ENCODE measurements at places on chromosomes 3 and 15. TPM values are rescaled to one million over a fixed set of nuclear protein-coding genes. Genes with fewer than 3 reads are reported as not detected.

ZNF860 gene
- 5.9 TPM for total RNA-seq

RGMA gene
- 4.7 TPM for total RNA-seq

ITGA11 gene
- total RNA-seq, result 11.1 TPM

OSTN gene
- not detected for total RNA-seq

CTXN2 gene
- 0.06 TPM for total RNA-seq

EOMES gene
- total RNA-seq, result 1.3 TPM

TM2D3 gene
- 48.7 TPM for total RNA-seq

MAP1A gene
- total RNA-seq, result 9.3 TPM

ARNT2 gene
- total RNA-seq, result 38.2 TPM

CELSR3 gene
- total RNA-seq, result 2.0 TPM

ACOX2 gene
- 18.6 TPM for total RNA-seq

CD47 gene
- 104 TPM for total RNA-seq

MESP1 gene
- total RNA-seq, result 2.1 TPM

IMPG2 gene
- total RNA-seq, result 0.85 TPM

WWTR1 gene
- total RNA-seq, result 117 TPM

FHIT gene
- total RNA-seq, result 20.2 TPM

POPDC2 gene
- 3.2 TPM for total RNA-seq

CCNB2 gene
- total RNA-seq, result 0.94 TPM
